ENCODE measurements at places on chromosomes 6 and 20.
A peak's percentile ranks its signal among the peaks of the same experiment; 100 is the strongest.

GRCh38 chr6:15672291-15672690 lies 9.5 kb upstream of the DTNBP1 start:
- DNase-seq = peak; percentile 59

- no peak for DNase-seq
These were observed 15.9 kb upstream of the SNAI1 start for GRCh38 chr20:49966861-49967260.

- DNase-seq = no peak
These were observed 17.7 kb upstream of the PDE7B start for GRCh38 chr6:135833771-135834170.

DNA sequence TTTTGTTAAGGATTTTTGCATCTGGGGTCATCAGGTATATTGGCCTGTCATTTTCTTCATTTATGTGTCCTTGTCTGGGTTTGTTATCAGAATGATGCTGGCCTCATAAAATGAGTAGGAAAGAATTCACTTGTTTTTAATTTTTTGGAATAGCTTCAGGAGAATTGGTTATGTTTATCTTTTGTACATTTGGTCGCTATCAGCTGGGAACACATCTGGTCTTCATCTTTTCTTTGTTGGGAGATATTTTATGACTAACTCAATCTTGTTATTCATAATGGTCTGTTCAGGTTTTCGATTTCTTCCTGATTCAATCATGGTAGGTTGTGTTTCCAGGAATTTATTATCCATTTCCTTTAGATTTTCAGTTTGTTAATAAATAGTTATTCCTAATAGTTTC lies 207.5 kb upstream of the ASCC3 start:
- DNase-seq = no peak

DNA sequence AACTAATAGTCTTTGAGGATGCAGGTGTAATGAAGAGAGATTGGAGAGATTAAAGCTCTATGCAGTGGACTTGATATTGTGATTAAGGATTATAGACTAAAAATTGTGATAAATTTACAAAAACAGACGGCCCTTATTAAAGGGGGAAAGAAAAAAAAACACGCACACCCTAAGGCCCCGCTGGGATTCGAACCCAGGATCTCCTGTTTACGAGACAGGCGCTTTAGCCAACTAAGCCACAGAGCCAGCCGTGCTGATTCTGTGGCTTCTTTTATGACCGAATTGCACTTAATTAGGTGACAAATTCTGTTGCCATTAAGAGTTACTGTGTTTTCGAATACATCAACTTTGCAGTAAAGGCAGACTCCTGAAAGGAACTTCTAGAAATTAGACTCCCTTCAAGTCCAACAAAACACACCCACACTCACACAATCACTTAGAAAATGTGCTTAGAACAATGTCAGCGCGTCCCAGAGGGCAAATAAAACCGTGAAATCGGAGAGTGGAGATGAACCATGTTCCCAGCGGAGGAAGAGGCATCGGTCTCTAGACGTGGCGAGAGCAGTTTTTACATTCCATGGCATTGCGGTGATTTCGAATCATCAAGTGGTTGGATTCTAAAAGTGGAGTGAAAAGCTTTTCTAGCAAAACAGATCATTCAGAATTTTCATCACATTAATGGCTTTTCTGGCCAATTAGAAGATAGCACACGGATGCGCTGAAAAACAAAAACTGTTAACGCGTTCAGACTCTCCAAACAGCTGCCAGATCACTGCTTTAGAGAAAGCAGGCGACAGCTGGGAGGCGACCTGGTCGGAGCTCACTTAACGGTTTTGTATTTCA lies 122.6 kb downstream of the GPX5 start:
- DNase-seq = peak; percentile 66

GRCh38 chr6:155351273-155352129 lies 37.2 kb upstream of the TFB1M start:
- DNase-seq = no peak

GRCh38 chr6:169859978-169860703 lies 108.7 kb downstream of the ERMARD start:
- no peak for DNase-seq

- no peak for DNase-seq
These were observed 102.1 kb downstream of the ATP9A start for GRCh38 chr20:51666126-51666525.

DNA sequence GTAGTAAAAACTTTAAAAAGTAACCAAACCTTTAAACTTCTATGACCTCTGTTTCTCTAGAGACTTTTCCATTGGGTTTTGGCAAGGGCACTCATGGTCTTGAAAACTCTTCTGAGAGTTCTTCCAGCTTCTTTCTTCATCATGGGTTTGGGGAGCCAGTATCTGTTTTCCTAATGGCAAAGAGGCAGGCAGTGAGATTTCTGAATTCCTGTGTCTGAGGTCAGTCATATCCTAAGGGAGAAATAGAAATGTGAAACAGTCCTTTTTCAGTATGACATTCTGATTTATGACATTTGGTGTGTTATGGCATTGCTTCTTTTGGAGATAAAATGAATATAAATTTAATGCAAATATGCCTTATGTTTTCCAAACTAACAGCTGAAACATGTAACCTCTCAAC lies 518.5 kb upstream of the MARCKS start:
- DNase-seq = no peak

- DNase-seq = no peak
These were observed 292.2 kb downstream of the PACRG start for GRCh38 chr6:163019926-163020325.

GRCh38 chr6:45469663-45470062 lies 91.9 kb upstream of the SUPT3H start:
- DNase-seq = no peak

DNA sequence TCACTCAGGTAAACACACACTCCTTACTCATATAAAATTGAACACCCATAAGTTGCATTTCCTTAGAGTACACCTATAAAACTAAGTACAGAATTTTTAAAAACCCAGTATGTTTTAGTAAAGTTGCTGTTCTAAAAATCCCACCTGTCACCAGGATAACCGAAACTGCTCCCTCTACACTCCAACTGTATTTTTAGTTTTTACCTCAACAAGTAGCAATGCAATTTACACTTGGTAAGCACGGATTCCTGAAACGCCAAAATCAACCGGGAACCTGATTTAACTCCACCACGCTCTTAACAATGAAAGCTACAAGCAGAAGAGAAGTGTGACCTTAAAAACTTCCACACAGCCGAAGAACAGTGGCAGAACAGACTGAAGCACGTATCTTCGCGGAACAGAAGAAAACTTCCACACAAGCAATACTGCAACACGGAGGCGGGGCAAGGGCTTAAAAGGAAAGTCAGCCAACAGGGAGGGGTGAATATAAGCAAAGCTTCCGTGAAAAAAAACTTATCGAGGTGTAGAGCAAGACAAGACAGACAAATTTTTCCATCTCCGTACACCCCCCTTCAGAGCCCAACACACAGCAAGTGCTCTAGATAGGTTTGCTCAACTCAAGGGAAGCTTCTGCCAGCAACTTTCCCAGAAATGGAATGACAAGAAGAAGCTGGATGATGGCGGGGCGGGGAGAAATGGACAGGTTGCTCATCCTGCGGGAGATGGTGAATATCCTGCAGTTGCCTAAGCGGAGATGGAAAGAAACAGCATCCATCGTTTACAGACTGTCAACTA lies 1.4 kb downstream of the STAU1 start:
- peak; percentile 79 for DNase-seq

GRCh38 chr6:85372188-85372914 lies 77.5 kb upstream of the NT5E start:
- peak; percentile 21 for DNase-seq

DNA sequence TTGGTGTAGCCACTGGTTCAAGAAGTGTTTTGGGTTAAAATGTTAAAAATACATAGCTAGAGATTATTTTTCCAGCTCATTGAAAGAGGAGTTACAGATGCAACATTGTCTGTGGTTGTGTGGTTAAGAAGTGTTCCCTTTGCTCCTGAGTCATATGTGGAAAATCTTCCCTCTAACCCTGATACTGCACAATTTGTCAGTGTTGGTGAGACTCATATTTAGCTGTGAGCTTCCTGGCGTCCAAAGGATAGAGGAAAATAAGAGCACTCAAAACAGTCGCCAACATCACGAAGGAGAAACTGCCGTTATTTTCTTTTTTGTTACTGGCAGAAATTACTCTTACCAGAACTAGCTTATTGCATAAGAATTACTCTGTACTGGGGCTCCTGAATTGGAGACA lies 250.4 kb downstream of the CDH4 start:
- no peak for DNase-seq

DNA sequence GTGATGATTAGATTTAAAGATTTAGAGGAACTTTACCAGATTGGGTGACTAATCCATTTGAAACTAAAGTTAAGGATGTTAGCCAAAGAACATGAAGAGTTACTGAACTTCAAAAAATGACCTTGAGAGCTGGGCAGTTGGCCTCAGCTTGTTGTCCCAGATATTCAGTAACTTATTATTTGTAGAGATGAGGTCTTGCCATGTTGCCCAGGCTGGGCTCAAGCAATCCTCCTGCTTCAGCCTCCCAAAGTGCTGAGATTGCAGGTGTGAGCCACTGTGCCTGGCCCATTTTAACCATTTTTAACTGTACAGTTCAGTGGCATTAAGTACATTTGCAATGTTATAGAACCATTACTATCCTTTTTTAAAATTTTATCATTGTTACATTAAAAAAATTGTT lies 161.5 kb downstream of the SLC16A10 start:
- DNase-seq = no peak

- DNase-seq = no peak
These were observed 182.5 kb downstream of the EDN1 start for GRCh38 chr6:12472601-12473038.

- DNase-seq = no peak
These were observed 883 bp upstream of the CCDC28A start for GRCh38 chr6:138772596-138773176.

GRCh38 chr6:44003345-44004061 lies 123.7 kb downstream of the MRPL14 start:
- no peak for DNase-seq

DNA sequence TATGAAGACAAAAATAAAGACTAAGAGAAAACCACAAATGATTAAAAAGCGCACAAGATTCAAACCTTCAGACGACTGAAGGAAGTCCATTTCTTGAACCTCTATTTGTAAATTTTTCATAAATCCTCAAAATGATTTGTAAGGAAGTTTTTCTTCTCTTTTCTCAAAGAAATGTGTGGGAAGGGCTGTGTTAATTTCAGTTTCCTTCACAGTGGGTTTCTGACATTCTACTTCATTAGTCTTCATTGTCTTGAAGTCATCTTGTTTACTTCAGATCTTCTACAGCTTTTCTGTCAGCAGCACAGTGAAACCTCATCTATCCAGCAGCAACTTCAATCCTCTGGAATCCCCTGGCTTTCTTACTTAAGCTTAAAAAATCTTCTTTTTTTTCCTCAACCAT lies 87.6 kb upstream of the MYLIP start:
- no peak for DNase-seq

DNA sequence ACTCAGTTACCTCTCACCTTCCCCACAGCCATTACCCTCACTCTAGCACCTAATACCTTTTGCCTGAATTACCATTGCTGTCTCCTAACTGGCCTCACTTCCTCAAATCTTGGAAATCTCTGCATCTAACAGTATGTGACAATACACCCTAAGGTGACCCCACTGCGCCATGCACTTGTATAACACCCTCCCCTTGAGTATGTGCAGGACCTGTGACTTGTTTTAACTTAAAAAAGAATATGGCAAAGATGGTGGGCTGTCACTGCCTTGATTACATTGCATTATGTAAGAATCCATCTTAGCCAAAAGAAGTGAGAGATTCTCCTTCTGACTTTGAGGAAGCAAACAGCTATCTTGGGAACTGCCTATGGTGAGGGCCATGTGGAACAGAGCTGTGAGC lies 29.9 kb upstream of the PKHD1 start:
- DNase-seq = no peak

GRCh38 chr6:133466680-133467079 lies 225.5 kb downstream of the EYA4 start:
- no peak for DNase-seq

- no peak for DNase-seq
These were observed 31.9 kb upstream of the TAB2 start for GRCh38 chr6:149285626-149286025.

DNA sequence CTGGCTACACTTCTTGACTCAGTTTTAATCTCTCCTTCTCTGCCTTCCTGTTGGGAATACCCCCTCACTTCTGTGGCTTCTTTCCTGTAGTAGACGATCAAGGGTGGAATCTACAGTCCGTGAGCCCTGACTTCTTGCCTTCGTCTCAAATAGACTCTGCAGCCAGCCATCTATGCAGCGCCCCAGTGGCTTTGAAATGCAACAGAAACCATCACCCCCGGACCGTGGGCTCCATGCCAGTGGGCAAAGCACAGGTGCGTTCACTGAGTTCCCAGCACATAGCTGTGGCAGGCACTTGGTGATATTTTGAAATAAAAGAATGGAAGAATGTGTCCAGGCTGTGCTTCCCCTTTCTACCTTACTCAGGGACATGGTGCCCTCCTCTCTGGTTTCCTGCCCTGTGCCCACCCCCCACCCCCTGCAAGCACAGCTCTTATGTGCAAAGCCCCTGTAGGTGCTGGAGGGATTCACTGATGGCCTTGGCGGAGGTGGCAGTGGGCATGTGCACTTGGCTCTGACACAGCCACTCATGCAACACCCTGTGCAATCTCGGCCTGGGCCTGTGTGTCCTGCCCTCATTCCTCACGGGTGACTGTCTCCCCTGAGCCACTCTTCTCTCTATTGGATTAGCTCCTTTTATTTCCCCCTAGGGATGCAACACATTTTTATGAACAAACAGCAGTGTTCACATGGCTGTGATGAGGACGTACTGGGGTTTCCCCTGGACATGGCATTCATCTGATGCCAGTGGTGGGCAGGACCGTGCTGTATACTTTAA lies 5.5 kb upstream of the CDSN start:
- no peak for DNase-seq

GRCh38 chr6:131780600-131780999 lies 27.2 kb upstream of the ENPP1 start:
- DNase-seq = no peak

DNA sequence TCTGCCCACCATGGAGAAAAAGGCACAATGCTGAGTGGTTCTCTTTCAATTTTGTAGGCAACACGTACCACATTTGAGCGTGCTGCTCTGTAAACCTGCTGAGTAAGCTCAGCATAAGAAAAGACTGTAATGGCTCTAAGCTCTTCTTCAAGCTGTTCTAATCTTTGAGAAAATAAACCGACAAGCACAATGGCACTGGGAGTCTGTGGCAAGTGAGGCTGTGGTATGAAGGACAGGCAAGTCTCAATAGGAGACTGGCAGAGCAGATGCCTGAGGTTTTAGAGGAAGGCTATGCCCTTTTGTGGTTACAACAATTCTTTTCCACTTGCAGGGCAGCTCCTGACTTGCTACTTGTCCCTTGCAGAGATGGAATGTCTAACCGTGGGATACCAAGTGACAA lies 136.7 kb upstream of the EXOC2 start:
- no peak for DNase-seq

DNA sequence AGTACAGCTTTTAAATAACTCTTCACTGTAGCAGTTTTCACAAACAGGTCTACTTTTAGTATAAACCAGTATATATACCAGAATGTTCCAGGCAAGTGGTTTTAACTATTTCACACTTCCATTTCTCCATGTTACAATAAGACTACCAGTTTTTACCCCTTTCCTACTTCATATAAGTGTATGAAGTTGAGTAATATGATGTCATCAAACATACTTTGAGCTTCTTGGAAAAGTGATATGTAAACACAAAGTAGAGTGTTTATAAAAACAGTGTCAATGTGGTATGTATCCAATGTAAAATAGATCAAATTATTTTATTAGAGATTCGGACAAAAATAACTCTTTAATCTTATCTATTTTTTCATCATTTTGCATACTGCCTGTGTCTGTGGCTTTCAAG lies 2.5 kb upstream of the PAQR8 start:
- no peak for DNase-seq

Data from Kasumi-1 (cell line).